ENCODE measurements at places on chromosomes 16 and 17.

DNA sequence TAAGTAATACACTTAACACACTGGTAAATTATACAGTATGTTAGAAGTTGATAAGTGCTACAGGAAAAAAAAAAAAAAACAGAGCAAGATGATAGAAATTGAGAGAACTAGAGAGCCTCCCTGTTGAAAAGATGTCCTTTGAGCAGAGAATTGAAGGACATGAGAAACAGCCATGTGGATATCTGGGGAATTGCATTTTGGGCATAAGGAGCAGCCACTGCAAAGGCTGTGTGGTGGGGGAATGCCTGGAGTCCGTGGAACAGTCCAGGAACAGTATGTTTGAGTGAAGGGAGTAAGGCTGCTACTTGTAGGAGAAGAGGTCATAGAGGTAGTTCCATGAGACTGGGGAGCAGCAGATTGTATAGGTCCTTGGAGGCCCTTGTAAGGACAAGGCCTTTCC lies 178.4 kb downstream of the FTO start:
- DNase-seq, result no peak

GRCh38 chr17:57612202-57613071 lies 132.7 kb downstream of the CCDC182 start:
- DNase-seq, result peak; percentile 74

DNA sequence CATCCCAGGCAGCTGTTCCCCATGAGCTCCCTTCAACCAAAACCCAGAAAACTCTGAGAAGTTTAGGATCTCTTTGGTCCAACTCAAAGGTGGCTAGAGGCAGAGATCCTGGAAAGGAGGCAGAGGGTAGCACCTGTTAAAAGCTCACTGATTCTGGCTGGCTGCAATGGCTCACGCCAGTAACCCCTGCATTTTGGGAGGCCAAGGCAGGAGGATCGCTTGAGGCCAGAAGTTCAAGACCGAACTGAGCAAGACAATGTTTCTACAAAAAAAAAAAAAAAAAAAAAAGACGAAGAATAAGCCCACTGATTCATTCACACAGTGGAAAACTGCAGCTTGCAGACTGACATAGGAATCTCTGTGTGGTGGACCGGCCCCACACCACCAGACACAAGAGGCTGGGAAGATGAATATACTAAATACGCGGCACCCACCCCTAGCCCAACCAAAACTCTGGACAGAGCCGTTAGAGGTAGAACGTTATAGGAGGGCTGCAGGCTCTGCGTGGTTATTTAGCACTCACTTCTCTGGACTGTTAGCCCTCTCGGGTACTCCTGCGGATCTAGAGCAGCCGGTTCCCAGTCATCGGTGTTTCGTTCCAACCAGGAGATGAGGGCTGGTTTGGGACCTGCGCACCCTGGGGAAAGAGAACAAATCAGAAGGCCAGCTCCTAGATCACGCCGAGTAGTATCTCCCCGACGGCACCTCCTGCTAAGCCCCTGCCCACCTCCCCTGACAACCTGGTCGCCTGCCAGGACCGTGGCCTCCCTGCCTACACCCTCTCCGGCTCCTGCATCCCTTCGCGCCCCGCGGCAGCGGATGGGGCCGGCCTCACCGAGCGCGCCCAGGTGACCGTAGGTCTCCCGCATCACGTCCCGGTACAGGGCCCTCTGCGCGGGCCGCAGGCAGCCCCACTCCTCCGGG lies 925 bp downstream of the ZNF689 start:
- DNase-seq, result no peak

DNA sequence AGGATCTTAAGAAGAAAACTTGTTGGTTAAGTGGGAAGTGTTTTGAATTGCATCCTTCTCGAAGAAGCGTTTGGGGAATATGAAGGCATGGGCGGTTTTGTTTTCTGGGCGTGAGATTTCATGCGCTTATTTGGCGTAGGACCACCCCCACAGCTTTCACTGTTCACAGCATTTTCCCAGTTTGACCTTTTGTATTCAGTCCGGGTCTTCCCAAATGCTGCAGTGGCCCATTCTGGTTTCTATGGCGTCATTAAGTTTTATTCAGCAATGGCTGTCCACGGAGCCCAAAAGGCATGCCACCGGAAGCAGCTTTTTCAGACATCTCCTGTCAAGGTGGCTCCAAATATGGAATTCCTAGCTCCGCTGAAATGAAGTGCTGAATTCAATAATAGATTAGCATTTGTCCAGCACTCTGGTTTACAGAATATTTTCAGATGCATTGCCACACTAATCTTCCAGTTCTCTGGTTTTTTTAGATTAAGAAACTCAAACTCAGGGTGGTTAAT lies 90.6 kb upstream of the FBXO47 start:
- no peak for DNase-seq

- DNase-seq, result no peak
These were observed 11.1 kb upstream of the MMP2 start for GRCh38 chr16:55467898-55468297.

DNA sequence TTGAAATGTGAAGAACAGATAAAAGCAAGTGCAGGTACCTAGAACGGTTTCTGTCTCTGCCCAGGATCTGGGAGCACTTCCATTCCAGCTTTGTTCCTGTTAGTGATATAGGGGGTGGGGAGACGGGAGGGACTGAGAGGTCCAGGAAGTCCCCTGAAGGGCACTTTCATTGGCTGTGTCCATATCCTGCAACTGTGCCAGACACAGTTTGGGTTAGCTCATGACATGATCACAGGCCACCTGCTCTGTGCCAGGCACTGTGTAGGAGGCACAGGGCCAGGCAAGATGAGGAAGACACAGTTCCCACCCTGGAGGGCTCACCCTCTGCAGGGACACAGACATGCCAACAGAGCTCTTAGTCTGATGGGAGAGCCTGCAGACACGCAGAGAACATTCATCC lies 7.9 kb downstream of the CBLN1 start:
- no peak for DNase-seq

DNA sequence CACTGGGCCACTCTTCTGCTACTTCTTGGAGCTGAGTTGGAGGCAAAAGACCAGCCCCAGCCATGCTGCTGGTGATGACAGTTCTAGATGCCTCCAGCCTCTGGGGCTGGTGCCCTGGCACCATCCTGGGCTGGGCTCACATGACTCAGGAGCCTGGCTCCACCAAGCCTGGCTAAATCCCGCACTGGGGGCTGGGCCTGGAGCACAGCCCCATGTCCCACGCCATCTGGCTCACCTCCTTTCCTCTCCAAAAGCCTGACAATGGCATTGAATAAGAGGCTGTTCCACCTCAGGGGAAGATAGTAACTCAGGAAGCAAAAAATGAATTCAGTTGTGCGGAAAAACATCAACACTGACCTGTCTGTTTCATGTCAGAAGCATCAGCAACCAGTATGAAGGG lies 45.1 kb upstream of the MTSS2 start:
- no peak for DNase-seq

DNA sequence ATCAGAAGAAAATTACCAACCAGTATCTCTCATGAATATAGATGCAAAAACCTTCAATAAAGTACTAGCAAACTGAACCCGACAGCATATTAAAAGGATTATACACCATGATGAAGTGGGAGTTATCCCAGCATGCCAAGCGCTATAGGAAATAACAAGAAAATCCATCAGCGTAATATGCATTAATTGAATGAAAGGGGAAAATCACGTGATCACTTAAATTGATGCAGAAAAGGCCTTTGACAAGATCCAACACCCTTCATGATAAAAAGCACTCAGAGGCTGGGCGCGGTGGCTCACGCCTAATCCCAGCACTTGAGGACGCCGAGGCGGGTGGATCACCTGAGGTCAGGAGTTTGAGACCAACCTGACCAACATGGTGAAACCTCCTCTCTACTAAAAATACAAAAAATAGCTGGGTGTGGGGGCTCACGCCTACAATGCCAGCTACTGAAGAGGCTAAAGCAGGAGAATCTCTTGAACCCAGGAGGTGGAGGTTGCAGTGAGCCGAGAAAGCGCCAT lies 4.8 kb downstream of the CTRB2 start:
- no peak for DNase-seq

DNA sequence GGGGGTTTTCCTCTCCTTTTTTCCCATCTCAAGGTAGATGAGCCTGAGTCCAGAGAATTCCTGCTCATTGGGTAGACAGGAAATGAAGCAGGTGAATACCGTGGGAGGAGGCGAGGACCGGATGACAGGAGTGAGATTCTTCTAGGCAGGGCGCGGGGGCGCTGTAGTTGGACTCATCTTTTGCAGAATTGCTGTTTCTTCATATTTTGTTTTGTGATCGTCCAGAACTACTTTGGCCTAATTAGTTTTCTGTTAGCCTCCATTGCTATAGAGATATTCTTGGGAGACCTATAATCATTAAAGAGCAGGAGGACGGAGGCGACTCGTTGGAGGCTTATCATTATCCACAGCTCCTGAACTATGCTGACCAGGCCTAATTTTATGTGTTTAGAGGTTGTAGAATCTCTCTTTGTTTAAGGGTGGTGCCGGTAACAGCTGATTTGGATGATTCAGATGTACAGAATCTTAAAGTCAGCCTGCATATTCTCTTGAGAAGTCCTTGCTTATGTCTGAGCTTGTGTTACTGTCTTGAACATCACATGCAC lies 650 bp downstream of the ATP6V0A1 start:
- peak; percentile 7 for DNase-seq

DNA sequence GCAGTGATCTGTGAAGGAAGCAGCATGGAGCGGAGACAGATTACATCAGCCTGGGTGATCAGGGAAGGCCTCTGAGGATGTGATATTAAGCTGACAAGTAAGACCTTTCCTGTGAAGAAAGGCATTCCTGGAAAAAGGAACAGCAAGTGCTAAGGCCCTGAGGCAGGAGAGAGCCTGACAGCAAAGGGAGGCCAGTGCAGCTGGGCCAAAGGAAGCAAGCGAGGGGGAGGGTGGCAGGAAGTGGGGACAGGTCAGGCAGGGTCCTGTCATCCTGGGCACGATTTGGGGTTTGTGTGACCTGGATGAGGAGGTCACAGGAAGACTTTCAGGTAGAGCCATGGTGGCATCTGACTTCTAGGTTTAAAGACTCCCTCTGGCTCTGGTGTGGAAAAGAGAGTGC lies 12.3 kb downstream of the CPNE2 start:
- DNase-seq, result no peak

- DNase-seq, result peak; percentile 57
These were observed 10.5 kb upstream of the ITGAD start for GRCh38 chr16:31382485-31383161.

DNA sequence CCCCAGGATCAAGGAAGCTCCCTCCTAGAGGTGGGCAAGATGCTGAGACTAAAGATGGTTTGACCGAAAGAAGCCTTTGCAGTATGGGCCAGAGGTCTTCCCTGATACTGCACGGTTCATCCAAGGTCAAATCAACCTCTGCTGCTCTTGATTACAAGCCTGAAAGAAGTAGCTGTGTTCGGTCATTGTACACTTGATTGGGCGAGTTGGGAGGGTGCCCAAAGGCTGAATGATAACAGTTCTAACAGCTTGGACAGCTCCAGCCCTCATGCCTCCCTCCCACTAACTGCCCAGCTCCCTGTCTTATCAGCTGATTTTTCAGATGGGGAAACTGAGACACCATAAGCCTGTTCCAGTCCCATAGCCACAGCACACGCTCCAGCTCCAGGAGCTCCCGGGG lies 42.8 kb downstream of the ABCC12 start:
- no peak for DNase-seq

GRCh38 chr16:46555951-46556350 lies 65.2 kb downstream of the SHCBP1 start:
- DNase-seq, result no peak

DNA sequence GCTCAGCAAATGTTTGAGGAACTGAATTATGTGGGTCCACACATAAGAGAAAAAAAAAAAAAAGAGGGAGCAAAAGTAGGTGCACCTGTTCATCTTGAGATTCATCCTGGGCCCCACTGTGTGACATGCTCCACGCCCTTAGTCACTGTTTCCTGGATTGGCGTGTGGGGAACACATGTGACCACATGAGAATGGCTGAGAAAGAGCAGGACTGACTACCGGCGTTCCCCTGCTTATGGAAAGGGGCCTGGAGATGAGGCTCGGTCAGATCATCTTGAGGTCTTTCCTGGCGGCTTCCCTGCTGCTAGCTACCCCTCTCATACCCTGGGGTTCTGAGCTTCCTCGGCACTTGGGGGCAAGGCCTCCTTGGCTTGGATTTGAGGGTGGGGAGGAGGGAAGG lies 3.9 kb downstream of the DEXI start:
- DNase-seq, result peak; percentile 30

- DNase-seq, result no peak
These were observed 28.3 kb upstream of the ZNF469 start for GRCh38 chr16:88354229-88355092.

GRCh38 chr17:82494236-82495055 lies 25.1 kb upstream of the FOXK2 start:
- peak; percentile 93 for DNase-seq

- no peak for DNase-seq
These were observed 19.0 kb upstream of the SNN start for GRCh38 chr16:11649276-11649675.

- DNase-seq, result peak; percentile 83
These were observed 12.0 kb downstream of the TBC1D24 start for GRCh38 chr16:2486645-2487516.

DNA sequence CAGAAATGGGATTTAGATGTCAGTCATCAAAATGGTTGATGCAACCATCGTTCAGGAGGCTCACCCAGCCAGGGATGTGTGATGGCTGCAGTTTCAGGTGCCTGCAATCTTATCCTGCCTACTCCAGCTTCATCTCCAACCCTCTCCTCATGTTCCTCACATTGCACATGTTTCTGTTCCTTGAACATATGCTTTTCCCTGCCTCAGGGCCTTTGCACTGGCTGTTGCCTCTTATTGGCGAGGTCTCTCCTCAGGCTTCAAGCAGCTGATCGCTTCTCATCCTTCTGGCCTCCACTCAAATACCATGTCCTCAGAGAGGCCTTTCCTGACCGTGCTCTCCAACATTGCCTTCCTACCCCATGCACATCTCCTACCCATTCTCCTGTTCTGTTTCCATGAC lies 24.6 kb downstream of the ARSG start:
- no peak for DNase-seq

GRCh38 chr17:7296189-7296861 lies 1.9 kb upstream of the YBX2 start:
- DNase-seq, result peak; percentile 67

DNA sequence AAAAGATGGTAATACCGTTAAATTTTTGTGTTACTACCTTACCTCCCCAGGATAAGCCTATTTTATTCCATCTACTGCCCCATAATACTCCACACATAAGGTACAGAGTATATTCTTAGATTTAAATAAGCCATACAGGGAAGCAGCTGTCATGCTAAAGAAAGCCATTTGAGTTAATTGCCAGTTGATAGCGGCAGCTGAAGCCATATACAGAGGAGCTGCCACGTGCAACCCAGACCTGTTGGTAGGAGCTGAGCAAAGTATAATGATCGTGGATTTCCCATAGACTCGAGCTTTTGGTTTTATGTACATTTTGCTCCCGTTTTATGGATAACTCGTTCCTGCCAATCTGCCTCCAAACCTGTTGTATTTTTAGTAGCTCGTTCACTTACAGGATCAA lies 12.0 kb downstream of the CPSF4L start:
- no peak for DNase-seq

DNA sequence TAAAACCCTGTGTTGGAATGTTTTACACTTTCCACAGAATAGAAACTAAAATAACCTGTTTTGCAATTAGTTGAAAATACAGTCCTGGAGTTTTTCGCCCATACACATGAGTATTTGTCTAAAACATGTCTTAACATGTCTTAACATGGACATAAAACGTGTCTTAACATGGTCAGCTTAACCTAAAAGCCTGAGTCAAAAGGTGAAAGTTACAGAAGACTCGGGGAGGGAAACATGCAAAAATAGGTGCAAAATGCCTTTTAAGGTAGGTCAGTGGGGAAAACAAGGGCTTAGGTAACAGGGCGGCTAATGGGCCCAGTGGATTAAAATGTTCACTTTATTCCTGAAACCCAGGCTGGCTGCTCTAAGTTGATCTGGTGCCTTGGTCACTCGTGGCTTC lies 56.1 kb upstream of the RBL2 start:
- DNase-seq, result no peak

GRCh38 chr17:70073310-70073709 lies 1.7 kb upstream of the KCNJ16 start:
- DNase-seq, result no peak
